Stimulated activated CD4-positive, alpha-beta T cell treated with anti-CD3 and anti-CD28 coated beads, Interleukin-12 subunit alpha, Interleukin-12 subunit beta, amount 100 ng/mL, for 24 hours (primary cell): ENCODE measurements at places on chromosomes 5 and 9.

GRCh38 chr9:112408819-112409218 lies 28.9 kb downstream of the HSDL2 start:
- no peak for DNase-seq

DNA sequence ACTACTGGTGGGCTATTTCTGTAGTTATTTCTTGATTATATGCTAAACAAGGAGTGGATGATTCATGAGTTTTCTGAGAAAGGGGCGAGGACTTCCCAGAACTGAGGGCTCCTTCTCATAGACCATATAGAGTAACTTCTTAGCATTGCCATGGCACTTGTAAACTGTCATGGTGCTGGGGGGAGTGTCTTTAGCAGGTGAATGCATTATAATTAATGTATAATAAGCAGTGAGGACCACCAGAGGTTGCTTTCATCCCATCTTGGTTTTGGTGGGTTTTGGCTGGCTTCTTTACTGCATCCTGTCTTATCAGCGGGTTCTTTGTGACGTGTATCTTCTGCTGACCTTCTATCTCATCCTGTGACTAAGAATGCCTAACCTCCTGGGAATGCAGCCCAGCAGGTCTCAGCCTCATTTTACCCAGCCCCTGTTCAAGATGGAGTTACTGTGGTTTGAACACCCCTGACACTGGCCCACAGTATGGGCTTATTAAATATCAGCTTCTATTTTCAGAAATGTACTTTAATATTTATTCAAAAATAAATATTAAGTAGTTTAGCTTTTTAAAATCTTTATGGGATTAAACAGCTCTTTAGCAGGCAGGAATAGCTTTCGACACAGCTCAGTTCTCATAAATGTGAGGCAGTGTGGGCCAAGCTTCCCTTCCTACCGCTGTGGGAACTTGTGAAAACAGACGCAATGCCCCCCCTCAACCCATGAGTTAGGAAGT lies 44.4 kb downstream of the GALNT12 start:
- DNase-seq: no peak

- DNase-seq: no peak
Measured at GRCh38 chr9:124660341-124660801, 110.7 kb downstream of the NR6A1 start.

GRCh38 chr9:131049829-131050715 lies 41.1 kb downstream of the LAMC3 start:
- no peak for DNase-seq

GRCh38 chr9:72814083-72814597 lies 138.7 kb downstream of the ALDH1A1 start:
- no peak for DNase-seq

- peak; percentile 25 for DNase-seq
Measured at GRCh38 chr9:96020792-96021550, 145.5 kb downstream of the ERCC6L2 start.

DNA sequence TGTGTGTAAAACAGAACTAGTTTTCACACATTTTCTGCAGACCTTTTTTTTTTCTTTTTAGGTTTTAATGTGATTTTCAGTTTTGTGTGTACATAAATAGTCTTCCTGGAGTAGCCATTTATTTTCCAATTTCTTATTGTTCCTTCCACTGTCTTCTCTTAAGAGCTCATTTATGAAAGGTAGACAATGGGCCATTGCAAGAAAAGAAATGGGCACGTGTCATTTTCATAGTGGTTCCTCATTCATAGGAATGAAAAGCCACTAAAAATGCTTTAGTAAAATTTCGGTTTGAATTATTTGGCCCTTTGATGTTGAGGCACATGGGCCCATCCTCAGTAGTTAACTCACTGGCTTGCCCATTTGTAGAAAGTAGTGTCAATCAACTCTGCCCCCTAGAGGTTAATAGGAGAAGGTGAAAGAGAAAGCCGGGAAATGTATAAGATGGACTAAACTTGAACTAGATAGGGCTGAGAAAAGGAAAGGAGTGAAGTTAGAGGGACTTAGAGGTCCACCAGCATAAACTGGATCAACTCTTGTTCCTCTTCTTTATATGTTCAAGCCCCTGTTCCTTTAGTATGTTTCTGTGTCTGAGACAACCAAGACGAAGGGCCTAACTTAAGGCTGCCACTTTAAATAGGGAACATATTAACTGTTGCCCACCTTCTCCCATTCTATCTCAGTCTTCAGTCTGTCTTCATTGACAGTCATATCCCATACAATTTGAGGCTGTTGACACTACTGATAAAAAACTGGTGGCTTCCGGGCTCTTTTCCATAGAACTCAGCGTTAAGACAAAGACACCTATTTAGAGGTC lies 72.6 kb downstream of the SMARCA2 start:
- DNase-seq: no peak

- no peak for DNase-seq
Measured at GRCh38 chr5:165881259-165881658, 2375.8 kb downstream of the MAT2B start.

DNA sequence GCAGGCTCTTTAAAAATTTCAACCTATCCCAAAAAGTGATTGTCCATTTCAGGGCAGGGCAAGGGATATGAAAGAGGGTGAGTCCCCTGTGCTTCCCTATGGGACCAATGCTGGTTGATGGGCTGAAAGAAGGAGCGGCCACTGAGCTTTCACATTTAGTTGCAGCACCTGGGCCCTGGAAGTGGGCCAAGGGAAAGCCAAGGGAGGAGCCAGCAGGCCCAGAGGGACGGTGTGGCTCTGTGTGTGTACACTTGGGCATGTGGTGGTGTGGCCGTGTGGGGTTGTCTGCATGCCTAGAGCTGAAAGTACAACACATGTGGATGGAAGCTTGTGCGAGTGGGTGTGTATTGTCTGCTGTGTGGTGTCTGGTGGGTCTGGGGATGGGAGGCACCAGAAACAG lies 14.0 kb upstream of the PSMD5 start:
- no peak for DNase-seq

DNA sequence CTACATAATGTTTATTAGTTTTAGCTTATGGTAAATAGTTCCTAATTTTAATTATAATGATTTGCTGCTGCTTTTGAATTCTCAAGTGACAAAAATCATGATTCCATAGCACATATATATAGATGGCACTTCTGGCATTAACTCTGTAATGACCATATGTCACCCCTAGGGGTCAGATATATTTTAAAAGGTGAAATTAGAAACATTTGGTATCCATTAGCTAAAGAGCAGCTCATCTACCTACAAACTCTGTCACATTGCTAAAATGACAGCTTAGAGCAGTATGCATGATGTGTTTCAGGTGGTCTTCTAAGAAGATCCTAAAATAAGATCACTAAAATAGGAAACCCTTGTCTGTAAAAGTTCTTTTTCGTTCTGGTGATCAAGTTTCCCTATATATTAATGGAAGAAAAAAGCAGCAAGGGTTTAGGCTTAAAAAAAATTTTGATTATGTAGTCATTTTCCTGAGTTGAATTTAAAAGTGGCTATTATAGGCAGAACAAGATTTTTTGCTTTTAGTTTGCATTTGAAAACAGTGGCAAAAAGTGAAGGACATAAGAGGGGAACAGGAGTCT lies 157.7 kb upstream of the POU5F2 start:
- no peak for DNase-seq

DNA sequence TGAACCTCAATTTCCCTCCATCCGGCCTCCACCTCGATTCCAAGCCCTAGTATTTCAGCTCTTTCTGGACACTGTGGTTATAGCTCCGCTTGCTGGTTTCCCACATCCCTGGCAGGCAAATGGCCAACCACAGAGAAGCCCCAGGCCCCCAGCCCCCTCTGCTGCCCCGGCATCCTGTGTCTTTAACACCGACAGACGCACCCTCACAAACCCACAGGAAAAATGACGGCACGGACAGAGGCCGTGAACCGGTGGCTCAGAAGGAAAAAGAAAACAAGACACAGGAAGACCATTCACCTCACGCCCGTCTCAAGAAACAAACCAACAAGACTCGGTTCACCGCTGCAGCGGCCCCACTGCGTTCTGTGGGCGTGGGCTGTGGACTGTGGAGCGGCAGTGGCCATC lies 1.5 kb upstream of the CLIC3 start:
- DNase-seq: no peak

DNA sequence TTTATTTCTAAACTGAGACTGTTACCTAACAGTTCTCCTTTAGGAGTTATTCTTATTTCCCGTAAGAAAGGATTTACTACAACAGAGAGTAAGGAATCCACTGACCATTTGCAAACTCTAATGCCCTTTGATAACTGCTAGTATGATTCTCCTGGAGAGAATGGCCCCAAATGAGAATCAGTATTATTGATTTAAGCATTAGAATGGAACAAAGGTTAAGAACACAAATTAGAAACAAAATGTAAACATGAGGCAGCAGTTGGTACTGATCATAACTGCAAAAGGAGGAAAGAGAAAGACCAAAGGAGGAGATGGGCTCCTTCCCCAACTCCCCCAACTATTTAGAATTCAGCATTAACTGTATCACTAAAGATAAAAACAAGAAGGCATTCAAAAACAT lies 30.7 kb downstream of the PSIP1 start:
- DNase-seq: no peak

DNA sequence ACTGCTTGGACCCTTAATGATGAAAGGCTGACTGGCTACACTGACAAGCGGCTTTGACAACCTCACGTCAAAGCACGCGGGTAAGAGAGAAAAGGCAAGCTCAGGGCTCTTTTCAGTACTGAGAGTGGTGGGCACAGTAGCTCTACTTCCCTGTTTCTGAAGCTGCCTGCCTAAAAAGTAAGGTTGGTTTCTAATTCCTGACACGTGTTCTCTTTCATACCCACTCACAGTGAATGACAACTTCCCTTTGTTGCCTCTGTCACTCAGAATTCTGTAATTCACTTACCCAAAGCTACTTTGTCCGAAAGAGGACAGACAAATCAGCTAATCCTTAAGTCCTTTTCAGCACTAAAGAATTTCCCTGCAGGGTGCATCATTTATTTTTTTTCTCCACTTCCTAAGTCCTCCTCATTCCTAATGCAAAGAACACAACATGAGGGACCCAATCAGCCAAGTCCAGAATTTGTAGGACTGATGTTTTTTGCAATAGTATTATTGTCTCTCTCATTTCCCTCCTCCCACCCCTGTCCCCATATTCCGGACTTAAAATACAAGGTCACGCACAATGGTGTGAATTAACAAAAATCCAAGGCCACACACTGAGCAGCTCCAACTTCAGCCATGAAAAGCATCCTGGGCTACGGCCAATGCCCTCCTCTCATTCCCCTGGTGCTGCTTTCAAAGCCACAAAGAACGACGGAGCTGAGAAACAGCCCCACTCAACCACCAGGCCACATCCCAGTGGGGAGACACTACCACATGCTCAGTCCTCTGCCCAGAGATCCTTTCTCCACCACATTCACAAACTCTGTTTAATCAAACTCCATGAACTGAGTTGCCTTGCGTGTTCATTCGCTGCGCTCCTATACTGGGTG lies 221.0 kb downstream of the TSSK1B start:
- no peak for DNase-seq

GRCh38 chr9:136170006-136170901 lies 34.7 kb downstream of the LHX3 start:
- DNase-seq: peak; percentile 16

DNA sequence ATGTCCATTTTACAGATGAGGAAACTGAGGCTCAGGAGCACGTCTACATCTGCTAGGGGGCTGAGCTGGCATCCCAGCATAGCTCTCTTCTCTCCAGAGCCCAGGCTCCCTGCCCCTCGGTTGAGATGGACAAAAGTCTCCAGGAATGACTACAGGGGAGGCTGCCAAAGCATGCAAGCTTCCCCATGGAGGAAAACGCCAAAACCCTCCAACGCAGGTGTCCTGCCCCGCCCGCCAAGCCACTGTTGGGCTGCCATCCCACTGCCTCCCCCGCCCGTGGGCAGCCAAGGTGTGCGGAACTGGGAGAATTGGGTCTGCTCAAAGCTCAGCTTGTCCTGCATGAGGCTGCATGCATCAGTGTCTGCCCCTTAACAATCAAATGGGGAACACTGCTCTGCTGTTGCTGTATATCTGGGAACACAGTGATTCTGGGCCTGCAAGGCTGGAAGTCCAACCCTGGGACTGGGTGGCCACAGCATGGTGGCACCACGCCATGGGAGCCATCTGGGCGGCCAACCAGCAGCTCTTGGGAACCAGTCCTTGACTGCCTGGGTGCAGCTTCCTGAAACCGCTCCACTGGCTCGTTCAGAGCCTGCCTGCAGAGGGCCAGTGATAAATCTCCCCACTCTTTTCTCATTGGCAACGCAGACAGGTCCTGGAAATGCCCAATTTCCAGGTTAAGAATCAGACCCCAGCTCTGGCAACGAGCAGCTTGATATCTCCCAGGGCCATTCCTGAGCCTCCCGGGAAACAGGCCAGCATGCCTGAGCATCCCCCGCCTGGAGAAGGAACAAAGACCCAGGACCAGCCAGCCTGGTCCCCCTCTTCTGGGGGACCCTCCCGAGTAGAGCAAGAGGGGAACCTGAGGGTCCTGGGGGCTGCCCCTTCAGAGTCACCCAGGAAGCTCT lies 3.5 kb downstream of the RALGDS start:
- DNase-seq: no peak

GRCh38 chr5:180744253-180744652 lies 4.4 kb upstream of the OR2Y1 start:
- no peak for DNase-seq

- DNase-seq: no peak
Measured at GRCh38 chr9:84937581-84937980, 268.1 kb downstream of the NTRK2 start.

DNA sequence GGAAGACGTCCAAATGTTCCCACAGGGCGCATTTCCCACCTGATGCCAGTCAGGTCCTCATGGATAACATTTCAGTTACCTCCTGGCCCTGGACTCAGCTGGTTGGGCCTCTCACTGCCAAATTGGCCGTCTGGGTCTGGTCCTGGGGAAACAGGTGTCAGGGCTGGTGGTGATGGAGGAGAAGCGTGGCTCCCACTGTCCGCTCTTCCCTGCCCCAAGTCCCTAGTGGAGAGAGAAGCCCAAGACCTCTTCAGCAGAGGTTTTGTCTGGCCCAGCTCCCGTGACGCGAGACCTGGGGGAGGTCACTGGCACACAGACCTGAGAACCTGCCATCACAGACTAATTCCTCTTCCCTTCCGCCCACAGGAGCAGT lies 27.8 kb upstream of the PRDM12 start:
- DNase-seq: no peak

DNA sequence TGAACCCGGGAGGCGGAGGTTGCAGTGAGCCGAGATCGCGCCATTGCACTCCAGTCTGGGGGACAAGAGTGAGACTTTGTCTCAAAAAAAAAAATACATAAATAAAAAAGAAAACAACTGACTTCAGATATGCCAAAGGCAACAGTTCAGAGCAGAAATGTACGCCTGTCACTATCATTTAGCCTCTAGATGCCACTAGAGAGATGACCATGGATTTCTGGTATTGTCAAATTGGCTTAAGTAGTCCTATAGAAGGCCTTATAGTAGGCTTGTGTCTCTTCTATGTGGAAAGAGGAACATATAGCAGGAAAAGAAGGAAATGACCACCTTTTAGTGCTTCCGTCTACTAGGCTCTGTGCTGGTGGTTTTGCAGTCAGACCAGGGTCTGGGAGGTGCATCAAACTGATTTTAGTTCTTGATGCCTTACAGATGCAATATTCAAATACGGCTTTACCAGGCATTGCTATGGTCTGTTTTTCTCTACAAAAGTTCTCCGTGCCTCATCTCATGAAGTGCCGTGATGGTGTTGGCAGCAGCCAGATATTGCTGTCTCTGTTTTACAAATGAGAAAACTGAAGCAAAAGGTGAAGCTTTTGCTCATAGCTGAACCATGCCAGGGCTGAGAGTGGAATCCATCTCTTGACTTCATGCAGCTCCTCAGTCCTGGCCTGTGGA lies 17.2 kb downstream of the AGXT2 start:
- DNase-seq: no peak

GRCh38 chr5:149940941-149941644 lies 3.5 kb downstream of the PDE6A start:
- no peak for DNase-seq

- DNase-seq: peak; percentile 4
Measured at GRCh38 chr5:17180864-17181723, 36.3 kb upstream of the BASP1 start.
